ENCODE measurements at places on chromosomes 12 and 14.

- no peak for DNase-seq
- no peaks in the 10 kb centered on the region for H3K4me1 ChIP-seq
- no peak overlapping the region for H3K4me3 ChIP-seq
- H3K36me3 ChIP-seq = no peaks in the 10 kb centered on the region
These were observed 47.3 kb upstream of the SRP54 start for GRCh38 chr14:34935488-34935887.

DNA sequence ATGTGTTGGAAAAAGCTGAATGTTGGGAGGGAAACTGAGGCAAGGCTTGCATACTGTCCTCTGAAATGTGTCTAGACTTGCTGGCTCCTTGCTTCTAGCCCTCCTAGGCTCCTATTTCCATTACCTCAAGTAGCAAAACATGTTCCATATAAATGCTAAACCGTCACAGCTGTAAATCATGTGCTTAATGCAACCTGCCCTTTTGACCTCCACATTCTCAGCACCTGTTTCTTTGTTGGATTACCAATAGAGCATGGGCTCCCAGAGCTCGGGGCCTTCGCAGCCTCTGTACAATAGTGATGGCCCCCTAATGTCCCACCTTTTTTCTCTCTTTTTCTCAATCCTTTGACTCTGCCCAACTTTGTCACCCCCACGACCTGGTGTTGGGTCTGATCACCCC is 23.3 kb downstream of the RERGL start:
- H3K4me1 ChIP-seq = no peaks in the 10 kb centered on the region
- no peaks in the 10 kb centered on the region for H3K27me3 ChIP-seq
- no peak overlapping the region for H3K27ac ChIP-seq
- H3K36me3 ChIP-seq = no peaks in the 10 kb centered on the region
- DNase-seq = no peak

DNA sequence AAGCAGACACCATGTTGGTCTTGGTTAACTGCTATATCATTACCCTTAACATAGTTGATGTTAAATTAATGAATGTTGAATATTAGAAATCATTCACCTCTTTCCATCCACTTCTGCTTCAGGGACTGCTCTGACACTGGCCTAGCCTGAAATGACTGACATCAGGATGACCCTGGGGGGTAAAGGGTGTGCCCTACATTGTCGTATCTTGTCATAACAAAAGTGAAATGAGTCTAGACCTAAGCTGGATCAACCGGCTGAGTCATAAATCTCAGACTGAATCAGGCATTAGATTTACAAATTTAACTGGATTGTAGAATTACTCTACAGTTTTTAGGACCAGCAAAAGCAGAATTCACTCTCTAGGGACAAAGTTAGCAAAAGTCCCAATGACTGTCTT is 35.3 kb downstream of the KICS2 start:
- no peaks in the 10 kb centered on the region for H3K4me1 ChIP-seq
- H3K27me3 ChIP-seq = no peaks in the 10 kb centered on the region
- no peak for DNase-seq
- no peak overlapping the region for H3K27ac ChIP-seq

- H3K36me3 ChIP-seq = peaks cover 12% of the 10 kb centered on the region
- no peak for DNase-seq
- no peaks in the 10 kb centered on the region for H3K27me3 ChIP-seq
- H3K4me3 ChIP-seq = no peak overlapping the region
- H3K27ac ChIP-seq = no peak overlapping the region
These were observed 112.2 kb downstream of the GPR135 start for GRCh38 chr14:59352961-59353360.

DNA sequence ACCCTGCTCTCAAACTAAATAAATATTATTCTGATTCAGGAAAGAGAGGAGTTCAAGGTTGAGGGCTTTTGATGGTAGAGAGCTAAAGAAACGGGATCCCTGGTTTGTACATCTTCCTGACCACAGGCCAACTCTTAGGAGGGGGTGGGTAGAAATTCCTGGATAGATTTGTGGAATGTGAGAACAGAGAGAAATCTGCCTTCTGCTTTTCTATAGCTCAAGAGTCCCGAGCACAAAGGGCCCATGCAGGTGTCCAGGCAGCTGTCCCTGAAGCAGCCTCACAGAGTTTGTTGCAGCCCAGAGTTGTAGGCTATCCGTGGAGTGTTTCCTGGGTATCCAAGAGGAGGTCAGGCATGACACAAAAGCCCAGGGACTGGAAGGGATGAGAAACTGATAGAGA is 198.6 kb downstream of the BCAT1 start:
- H3K27ac ChIP-seq = no peak overlapping the region
- no peaks in the 10 kb centered on the region for H3K4me1 ChIP-seq
- H3K27me3 ChIP-seq = no peaks in the 10 kb centered on the region

DNA sequence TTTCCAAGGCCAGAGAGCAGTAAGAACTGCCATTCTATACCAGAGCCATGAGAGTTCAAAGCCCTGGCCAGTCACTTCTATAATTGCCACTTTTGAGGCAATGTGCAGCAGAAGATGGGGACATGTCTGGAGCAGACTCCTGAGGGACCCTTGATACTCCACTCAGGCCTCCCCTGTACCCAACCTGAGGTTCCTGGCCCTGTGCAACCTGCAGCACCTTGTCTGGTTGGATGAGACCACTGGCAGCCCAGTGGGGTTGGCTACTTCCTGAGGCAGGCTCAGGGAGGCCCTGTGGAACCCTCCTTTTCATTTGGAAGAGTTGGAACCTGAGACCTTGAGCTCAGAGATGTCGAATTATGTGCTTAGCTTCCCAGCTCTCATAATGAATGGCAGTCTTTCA is 54.4 kb downstream of the GALNT16 start:
- H3K4me3 ChIP-seq = no peak overlapping the region
- no peaks in the 10 kb centered on the region for H3K27me3 ChIP-seq
- H3K4me1 ChIP-seq = no peaks in the 10 kb centered on the region
- no peak overlapping the region for H3K27ac ChIP-seq

DNA sequence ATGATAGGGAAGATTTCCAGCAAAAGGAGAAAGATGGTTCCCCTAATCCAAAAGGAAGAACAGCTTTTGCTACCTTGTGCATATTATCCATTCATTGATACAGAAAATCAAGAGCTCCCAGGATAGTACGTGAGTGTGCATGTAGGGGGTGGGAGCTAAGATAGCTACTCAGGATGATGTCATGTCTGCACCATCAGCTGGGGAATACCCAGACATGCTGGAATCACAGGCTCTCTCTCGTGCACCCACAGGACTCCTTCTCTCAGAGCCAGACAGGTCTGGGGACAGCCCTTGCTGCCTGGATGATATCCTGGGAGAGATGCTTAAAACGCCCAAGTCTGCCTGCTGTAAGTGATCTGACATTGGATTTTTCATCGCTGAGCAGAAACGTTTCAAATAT is 38.9 kb downstream of the FOXN3 start:
- peak overlapping the region; percentile 2 for H3K27ac ChIP-seq
- peaks cover 8% of the 10 kb centered on the region for H3K36me3 ChIP-seq
- DNase-seq = peak; percentile 76
- peaks cover 3% of the 10 kb centered on the region for H3K4me1 ChIP-seq
- H3K27me3 ChIP-seq = no peaks in the 10 kb centered on the region

DNA sequence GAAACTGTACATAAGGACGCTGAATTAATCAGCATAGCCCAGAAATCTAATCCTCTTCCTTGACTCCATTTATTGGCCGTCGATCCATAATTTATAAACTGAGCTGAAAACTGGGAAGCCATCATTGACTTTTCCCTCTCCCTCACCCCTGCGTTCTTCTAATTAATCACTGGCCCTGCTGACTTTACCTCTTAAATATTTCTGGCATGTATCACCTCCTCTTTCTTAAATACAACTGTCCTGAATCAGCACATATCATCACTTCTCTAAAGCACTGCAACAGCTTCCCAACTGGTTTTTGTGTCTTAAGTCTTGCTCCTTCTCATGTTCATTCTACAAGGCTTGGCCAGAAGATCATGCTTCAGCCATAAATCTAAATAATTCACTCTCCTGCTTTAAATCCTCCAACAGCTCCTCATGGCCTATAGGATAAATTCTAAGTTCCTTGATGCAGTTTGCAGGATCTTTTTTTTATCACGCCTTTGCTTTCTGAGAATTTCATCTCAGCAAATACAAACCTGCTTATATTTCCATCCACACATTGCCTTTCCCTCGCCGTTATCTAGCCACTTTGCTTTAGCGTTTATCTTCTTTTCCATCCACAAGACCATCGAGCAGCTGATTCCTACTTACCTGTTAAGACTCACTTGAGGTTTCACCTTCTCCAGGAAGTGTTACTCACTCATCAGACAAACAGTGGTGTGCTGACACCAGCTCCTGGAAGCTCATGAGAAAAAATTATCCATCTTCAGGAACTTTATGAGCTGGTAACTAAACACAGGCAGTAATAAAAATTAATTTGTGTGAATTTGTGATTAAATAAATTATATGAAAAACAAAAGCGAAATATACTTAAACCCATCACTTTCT is 295.6 kb upstream of the FLRT2 start:
- no peak overlapping the region for H3K4me3 ChIP-seq
- no peaks in the 10 kb centered on the region for H3K4me1 ChIP-seq
- H3K27ac ChIP-seq = no peak overlapping the region
- H3K36me3 ChIP-seq = no peaks in the 10 kb centered on the region
- H3K27me3 ChIP-seq = no peaks in the 10 kb centered on the region

DNA sequence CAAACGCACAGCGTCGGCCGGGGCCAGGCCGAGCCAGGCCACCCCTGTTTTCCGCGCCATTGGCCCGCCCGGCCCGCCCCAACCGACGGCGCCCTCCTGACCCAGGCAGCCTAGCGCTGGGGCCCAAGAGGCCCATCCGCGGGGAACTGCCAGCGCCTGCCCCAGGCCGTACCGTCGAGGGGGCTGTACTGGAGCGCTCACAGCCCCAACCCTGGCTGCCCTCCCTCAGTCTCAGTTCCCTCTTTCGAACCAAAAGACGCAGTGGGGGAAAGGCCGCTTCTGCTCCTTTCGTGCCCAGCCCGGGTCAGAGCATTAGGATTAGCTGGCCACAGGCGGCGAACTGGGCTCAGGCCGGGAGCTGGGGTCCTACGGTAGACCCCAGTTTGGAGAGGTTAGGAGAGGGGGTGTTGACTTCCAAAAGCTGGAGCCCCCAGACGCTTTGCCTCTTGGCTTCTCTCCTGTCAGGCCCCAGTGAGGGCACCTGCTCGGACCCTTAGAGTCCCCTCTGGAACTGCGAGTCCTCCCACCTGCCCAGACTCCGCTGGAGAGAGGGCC is 1.9 kb downstream of the NKX2-1 start:
- H3K27me3 ChIP-seq = peaks cover 94% of the 10 kb centered on the region
- no peak overlapping the region for H3K4me3 ChIP-seq
- H3K36me3 ChIP-seq = no peaks in the 10 kb centered on the region
- no peak for DNase-seq
- no peak overlapping the region for H3K27ac ChIP-seq
- peaks cover 20% of the 10 kb centered on the region for H3K4me1 ChIP-seq

DNA sequence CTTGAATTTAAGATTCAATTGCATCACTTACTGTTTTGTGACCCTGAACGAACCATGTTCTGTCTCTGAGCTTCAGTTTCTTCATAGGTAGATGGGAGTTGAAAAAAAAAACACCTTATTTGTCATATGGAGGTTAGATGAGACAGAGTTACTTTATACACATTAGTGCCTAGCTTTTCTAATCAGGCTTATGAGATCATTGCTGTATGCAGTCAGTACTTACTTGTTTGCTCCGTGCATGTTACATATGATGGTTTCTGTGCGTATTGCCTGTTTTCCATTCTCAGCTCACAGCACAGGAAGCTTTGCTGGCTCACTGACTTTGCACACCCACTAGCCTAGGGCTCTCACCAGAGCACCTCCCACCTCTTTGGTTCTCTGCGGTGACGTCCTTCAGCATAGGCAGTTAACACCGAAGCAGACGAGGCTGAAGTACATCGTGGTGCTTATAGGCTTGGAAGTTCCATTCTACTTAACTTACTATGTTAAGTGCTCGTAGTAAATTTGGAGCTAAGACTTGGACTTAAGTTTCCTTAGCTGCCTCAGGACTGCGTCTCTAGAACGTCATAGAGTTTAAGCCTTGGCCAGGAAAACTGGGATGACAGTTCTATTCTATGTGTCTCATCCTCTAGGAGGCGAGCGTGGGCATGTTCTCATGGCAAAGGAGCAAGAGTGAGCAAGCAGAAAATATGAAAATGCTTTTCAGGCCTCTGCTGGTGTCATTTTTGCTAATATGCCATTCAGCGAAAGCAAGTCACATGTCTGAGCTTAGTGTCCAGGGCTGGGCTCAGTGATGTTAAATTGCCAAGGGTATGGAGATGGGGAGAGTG is 57.3 kb downstream of the NRXN3 start:
- no peak overlapping the region for H3K4me3 ChIP-seq
- no peaks in the 10 kb centered on the region for H3K27me3 ChIP-seq
- no peaks in the 10 kb centered on the region for H3K36me3 ChIP-seq
- no peak for DNase-seq
- no peaks in the 10 kb centered on the region for H3K4me1 ChIP-seq

GRCh38 chr12:107396991-107397390 is 288.6 kb upstream of the PWP1 start:
- no peaks in the 10 kb centered on the region for H3K27me3 ChIP-seq
- peaks cover 4% of the 10 kb centered on the region for H3K4me1 ChIP-seq
- no peak overlapping the region for H3K27ac ChIP-seq
- no peak overlapping the region for H3K4me3 ChIP-seq

GRCh38 chr12:72094490-72094889 is 155.8 kb downstream of the TPH2 start:
- no peak for DNase-seq
- H3K4me1 ChIP-seq = no peaks in the 10 kb centered on the region
- H3K27me3 ChIP-seq = no peaks in the 10 kb centered on the region
- no peak overlapping the region for H3K27ac ChIP-seq

GRCh38 chr12:68451261-68452077 is 119.3 kb upstream of the MDM1 start:
- no peaks in the 10 kb centered on the region for H3K36me3 ChIP-seq
- DNase-seq = peak; percentile 72
- H3K27ac ChIP-seq = no peak overlapping the region
- H3K27me3 ChIP-seq = no peaks in the 10 kb centered on the region

GRCh38 chr12:104201238-104202001 is 14.2 kb upstream of the TXNRD1 start:
- no peak overlapping the region for H3K27ac ChIP-seq
- H3K4me1 ChIP-seq = no peaks in the 10 kb centered on the region
- DNase-seq = peak; percentile 38
- no peaks in the 10 kb centered on the region for H3K27me3 ChIP-seq
- H3K4me3 ChIP-seq = no peak overlapping the region
- no peaks in the 10 kb centered on the region for H3K36me3 ChIP-seq
